Aorta (tissue), 5 donors: ENCODE measurements at places on chromosomes 1 and 21. TPM values are rescaled to one million over a fixed set of nuclear protein-coding genes. Genes with fewer than 3 reads are reported as not detected.
A peak's percentile ranks its signal among the peaks of the same experiment; 100 is the strongest.

GRCh38 chr1:216905781-216906180 is 182.6 kb upstream of the ESRRG start:
- no peaks in the 10 kb centered on the region for H3K27me3 ChIP-seq
- no peaks in the 10 kb centered on the region for H3K4me1 ChIP-seq
- H3K36me3 ChIP-seq: no peaks in the 10 kb centered on the region
- H3K27ac ChIP-seq: no peak overlapping the region

- H3K27ac ChIP-seq: no peak overlapping the region
- DNase-seq: no peak
- no peak overlapping the region for H3K4me3 ChIP-seq
- H3K4me1 ChIP-seq: no peaks in the 10 kb centered on the region
- H3K27me3 ChIP-seq: no peaks in the 10 kb centered on the region
Observed at GRCh38 chr1:34790985-34791384, 1.8 kb upstream of the GJA4 start.

- DNase-seq: no peak
- H3K36me3 ChIP-seq: no peaks in the 10 kb centered on the region
- H3K4me3 ChIP-seq: no peak overlapping the region
- no peaks in the 10 kb centered on the region for H3K4me1 ChIP-seq
Observed at GRCh38 chr1:21752186-21752585, 30.8 kb downstream of the USP48 start.

- no peaks in the 10 kb centered on the region for H3K4me1 ChIP-seq
- peak overlapping the region; percentile 28 for H3K27ac ChIP-seq
- no peaks in the 10 kb centered on the region for H3K27me3 ChIP-seq
- peak; percentile 59 for DNase-seq
- no peak overlapping the region for H3K4me3 ChIP-seq
Observed at GRCh38 chr21:44986471-44987291, 46.9 kb downstream of the SLX9 start.

DNA sequence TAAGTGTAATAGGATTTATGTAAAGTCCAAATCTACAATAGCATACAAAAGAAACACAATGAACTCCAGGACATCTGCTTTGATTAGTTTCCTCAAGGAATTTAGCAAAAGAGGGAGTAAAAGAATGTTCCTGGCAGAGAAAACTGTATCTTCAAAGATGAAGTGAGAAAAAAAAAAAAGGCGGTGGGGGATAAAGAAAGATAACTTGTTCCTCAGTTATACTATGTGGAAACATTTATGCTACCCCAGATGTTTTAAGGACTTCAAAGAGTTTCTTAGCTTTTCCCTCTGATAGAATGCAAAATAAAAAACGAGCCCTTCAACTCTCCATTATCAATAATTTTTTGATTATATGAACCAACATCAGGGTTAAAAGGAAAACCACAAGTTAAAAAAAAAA is 908.9 kb upstream of the ADGRL2 start:
- no peaks in the 10 kb centered on the region for H3K4me1 ChIP-seq
- no peak for DNase-seq
- no peak overlapping the region for H3K27ac ChIP-seq
- no peaks in the 10 kb centered on the region for H3K36me3 ChIP-seq
- no peaks in the 10 kb centered on the region for H3K27me3 ChIP-seq
- no peak overlapping the region for H3K4me3 ChIP-seq

DNA sequence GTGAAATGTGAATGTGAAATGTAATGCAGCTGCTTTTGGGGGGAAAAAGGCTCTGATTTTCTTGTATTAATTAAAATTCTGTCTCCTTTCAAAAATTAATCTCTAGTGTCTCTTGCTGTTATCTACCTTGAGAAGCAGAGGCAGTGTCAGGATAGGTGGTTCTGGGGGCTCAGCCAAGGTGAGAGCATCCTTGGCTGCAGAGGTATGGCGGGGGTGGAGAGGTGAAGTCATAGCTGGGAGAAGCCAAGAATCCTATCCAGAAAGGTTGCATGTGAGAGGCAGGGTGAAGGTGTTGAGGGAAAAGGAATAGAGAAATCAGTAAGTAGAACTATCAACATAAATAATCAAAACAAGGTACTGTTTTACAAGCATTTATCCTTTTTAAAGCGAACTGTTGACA is 181.2 kb downstream of the CACNA1E start:
- H3K27me3 ChIP-seq: no peaks in the 10 kb centered on the region
- H3K36me3 ChIP-seq: no peaks in the 10 kb centered on the region
- H3K4me1 ChIP-seq: no peaks in the 10 kb centered on the region
- no peak overlapping the region for H3K4me3 ChIP-seq

The OLFML3 gene
- total RNA-seq: 96.1 TPM

The AKNAD1 gene
- total RNA-seq: not detected

The MAP3K21 gene
- 1.8 TPM for total RNA-seq

The SLC1A7 gene
- 0.16 TPM for total RNA-seq

The IFNAR1 gene
- total RNA-seq: 45.6 TPM
